Mammary epithelial cell (primary cell): ENCODE measurements at places on chromosomes 3 and 15.

GRCh38 chr3:143244516-143245063, 125.0 kb downstream of the CHST2 start:
- no peak for DNase-seq

- DNase-seq = no peak
Measured at GRCh38 chr3:29354894-29355293, 74.0 kb downstream of the RBMS3 start.

DNA sequence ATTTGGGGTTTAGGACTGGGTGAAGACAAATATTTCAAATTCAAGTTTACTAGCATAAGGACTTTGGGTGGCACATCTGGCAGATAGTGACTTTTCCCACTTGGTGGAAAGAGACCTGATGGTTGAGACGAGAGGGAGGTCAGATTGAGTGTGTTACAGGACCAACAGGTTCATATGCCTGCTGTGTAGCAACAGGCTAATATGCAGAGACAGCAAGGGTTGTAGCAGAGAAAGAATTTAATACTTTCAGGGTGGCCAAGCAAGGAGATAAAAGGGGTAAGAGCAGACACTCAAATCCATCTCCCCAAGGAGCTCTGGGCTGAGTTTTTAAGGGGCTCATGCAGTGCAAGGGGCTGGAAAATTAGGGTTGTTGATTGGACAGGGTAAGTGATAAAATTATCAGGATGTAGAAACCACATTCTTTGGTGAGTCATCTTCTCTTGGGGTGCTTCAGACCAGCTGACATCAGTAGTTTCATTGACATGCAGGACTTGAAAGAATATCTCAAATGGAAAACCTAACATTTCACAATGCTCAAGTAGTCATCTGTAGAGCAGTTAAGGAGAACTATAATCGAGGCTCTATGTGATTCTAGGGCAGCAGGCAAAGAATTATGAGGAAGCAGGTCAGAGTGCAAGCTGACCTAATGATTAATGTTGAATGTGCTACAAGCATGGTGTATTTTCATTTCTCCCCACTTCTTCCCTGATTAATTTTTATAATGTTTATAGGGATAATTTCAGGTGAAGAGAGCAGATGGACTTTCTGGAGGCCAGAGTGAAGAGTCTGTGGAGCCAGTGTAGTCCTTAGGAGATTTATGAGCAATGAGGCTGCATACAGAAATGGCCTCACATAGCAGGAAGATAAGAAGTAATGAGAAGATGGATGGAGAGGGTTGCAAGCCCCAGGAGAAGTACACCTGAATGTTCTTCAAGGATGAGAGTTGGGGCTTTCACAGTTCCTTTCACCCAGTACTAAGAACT, 13.7 kb downstream of the FOXB1 start:
- peak; percentile 86 for DNase-seq

DNA sequence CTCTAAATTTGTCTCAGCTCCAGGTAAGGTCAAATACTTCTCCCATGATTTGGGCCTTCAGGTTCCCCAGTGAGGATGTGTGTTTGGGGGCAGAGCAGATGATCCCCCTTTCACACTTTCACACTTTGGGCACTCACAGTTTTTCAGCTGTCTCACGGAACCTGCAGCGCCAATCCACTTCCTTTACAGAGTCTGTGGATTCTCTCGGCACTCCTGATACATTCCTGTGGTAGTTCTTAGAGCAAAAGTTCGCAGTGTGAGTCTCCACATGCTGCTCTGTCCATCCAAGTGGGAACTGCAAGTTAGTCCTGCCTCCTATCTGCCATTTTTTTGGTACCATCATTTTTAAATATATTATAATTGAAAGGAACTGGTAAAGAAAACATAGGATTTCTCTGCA, 20.2 kb upstream of the CPOX start:
- DNase-seq = no peak

DNA sequence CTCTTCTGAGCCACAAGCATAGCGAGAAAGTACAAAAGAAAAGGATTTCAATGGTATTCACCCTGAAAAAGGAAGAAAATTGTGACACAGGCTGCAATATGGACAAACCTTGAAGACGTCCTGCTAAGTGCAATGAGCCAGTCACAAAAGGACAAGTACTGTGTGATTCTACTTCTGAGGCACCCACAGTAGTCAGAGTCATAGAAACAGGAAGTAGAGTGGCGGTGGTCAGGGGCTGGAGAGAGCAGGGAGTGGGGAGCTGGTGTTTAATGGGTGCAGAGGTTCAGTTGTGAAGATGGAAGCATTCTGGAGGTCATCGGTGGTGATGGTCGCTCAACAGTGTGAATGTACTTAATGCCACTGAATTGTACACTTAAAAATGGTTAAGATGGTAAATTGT, 180.5 kb downstream of the APBA2 start:
- no peak for DNase-seq

GRCh38 chr3:13538520-13539291, 10.2 kb upstream of the FBLN2 start:
- DNase-seq = no peak

DNA sequence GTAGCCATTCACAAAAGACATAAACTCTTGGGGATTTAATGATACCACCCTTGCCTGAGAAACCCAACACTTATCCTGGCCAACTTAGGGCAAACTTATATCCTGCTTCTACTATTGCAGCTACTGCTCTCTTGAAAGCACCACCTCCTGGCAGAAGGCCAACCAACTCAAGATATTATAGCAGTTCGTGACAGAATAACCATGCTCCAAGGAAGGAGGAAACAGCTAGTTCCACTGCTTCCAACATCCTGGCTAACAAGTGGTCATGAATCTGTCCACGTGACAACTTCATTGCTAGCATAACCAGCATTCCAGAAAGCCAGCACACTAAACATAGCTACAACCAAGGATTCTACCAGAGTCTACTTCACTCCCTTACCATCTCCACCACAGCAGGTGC, 1037.5 kb downstream of the TBL1XR1 start:
- DNase-seq = no peak

DNA sequence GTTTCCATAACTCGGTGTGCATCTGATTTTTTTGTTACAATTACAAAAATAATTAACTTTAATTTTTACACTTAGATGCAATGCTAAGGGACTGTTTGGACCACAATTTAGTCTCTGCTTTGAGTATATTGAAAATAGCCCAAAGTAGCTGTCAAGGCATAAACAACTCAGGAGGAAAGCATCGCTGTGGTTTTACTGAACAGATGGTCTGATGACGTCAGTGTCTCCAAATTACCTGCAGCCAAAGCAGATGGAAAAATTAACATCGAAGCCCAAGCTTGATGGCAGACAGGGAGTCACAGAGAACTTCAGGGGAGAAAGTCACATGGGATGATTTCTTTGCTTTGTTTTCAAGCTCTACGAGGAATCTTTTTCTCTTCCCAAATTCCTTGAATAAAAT, 83.1 kb upstream of the PLCL2 start:
- DNase-seq = no peak

DNA sequence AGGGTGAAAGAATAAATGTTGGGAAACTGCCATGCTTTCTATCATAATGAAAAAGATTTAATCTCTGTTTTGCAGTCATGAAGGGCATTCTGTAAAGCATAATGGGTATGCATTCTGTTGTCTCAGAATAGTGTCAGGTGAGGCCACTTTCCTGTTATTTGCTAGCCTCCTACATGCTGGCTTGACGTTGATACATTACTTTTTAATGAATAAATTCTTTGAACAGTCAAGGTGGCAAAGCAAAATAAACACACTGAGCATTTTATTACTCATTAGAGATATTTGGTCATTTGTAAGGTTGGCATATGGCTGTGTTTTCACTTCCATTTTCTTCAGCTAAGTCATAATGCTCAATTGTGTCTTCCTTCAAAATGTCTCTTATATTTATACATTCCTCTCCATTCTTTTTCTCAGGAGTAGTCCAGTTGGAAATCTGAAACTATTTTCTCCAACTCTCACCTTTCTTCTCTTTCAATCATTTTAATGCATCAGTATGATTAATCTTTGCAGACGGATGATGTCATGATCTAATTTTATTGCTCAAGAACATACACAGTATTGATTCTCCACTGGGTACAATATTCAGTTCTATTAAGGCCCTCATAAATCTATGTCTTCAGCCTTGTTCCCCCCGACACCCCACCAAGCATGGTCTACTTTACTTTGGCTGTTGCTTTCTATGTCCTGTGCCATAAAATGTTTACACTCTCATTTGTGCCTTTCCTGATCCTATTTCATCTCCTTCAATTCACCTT, 290.7 kb downstream of the GBE1 start:
- DNase-seq = no peak

DNA sequence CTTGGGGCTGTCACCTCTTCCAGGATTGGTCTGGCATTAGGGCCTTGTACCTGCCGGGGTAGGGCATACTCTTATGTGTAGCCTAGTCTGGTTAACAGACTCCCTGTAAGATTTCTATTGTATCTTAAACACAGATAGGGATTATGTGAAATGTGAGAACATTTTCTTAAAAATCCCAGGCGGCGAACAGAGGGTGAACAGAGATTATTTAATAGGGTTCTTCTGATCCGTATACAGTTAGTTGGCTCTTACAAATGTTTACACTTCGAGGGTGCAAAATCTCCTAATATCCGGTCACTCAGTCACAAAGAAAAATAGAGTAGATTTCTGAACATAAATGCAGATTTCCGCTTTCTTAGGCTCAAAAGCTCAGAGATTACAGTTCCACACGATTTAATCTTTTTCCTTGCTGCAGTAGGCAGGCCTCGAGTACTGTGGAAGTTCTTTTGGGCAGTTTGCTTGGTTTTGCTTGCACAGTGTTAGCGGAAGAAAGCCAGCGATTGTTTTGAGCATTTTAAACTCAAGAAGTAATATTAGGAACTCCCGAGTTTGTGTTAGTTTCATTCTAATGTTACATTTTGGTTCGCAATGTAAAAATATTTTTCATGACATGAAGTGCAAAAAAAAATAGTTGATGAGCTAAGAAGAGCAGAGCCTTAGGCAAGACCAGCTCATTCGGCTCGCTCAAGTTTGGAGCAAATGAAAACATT, 993 bp downstream of the PLCL2 start:
- no peak for DNase-seq

GRCh38 chr3:172846103-172846561, 95.6 kb downstream of the ECT2 start:
- DNase-seq = no peak

GRCh38 chr3:46291046-46291445, 48.8 kb downstream of the CCR3 start:
- no peak for DNase-seq

DNA sequence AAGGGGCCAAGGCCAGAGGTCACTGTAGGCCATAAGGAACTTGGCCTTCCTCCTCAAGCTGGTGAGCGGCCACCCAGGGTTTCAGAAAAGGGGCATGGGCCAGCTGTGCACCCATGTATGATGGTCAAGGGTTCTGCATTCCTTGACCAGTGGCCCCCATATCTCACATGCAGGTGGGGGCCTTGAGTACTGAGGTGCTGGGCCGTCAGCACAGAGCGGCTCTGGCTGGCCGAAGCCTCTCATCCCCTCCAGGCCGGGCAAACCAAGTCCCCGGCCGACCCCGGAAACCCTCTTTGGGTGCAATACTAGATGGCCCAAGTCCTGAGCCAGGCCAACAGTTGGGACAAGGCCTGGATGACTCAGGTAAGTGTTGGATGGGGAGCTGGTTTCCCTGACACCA, 9.5 kb downstream of the ALG3 start:
- DNase-seq = no peak

DNA sequence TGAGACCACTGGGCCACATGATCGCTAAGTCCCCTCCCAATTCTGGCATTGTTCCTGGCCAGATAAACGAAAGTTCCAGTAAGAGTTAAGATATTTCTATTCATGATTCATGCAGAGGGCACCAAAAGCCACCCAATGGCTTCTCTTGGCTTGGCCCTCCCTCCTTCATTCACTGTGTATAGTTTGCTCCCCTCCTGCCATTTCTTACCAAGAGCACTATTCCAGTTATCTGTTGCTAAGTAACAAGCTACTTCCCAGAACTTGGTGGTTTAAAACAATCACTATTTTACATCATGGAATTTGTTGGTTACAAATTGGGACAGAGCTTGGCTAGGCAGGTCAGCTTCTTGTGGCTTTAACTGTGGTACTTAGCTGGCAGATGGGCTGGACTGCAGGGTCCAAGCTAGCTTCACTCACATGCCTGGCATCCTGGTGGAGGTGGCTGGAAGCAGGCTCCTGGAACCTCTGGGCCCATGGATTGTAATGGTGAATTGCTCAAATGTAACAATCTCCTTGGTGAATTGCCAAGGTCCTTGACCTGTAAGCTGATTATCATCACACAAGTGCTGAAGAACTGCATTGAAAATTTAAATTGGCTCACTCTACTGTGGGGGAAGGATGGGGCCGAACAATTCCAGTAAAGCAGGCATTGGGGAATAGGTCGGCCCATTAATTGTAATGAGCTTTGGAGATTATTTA, 16.6 kb downstream of the EAF1 start:
- DNase-seq = no peak

DNA sequence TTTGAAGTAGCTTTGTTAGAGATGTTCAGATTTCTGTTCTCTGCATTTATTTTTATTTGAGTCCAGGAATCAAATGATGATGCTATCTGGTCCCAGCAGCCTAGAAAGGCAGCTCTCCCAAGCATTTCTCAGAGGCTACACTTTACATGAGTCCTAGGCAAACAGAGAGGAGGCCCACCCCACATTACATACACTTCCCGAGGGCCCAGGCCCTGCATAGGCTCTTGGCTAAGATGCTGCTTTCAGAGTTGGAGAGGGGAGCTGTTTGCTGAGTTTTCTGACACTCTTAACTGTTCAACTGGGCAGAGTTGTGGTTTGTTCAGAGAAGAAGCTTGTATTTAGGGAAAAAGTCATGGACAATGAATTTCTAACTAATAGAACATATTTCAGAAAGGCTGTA, 117.9 kb upstream of the RGMA start:
- no peak for DNase-seq

DNA sequence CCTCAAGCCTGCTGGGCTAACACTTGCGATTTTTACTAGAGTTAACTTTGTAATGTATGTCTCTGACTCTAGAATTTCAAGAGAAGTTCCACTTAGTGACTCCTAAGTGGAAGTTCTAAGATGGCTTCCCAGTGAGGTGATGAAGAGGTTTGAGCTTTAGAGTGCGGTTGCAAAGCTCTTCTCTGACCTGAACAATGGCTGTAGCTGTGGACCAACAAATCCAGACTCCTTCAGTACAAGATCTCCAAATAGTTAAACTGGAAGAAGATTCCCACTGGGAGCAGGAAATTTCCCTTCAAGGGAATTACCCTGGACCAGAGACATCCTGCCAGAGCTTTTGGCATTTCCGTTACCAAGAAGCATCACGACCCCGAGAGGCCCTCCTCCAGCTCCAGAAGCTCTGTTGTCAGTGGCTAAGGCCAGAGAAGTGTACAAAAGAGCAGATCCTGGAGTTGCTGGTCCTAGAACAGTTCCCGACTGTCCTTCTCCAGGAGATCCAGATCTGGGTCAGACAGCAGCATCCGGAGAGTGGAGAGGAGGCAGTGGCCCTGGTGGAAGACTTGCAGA, 22.3 kb downstream of the WDR73 start:
- DNase-seq = no peak
